Osteoblast (primary cell): ENCODE measurements at places on chromosomes 1 and 21. TPM values are rescaled to one million over a fixed set of nuclear protein-coding genes. Genes with fewer than 3 reads are reported as not detected.

GRCh38 chr1:19800076-19800804, 524 bp upstream of the TMCO4 start:
- peak; percentile 94 for DNase-seq

DNA sequence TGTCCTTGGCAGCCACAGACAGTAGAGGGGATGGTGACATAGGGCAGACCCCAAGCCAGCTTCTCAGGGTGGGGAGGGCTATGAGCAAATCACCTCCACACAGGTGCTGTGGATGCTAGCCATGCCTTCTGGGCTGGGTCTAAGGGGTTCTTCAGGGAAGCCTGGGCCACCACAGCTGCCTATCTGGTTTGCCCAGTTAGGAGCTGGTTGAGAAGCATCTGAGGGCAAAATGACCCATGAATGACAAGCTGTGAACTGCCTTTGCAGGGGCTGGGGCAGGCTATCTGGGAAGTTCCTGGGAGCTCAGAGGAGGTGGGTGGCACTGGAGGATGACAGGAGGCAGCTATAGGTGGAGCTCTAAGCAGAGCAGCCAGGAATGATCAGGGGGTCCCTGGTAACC, 10.1 kb upstream of the ARHGEF10L start:
- no peak for DNase-seq

GRCh38 chr1:226798427-226799411, 59.6 kb upstream of the ITPKB start:
- DNase-seq = no peak

Gene ZNF593OS
- total RNA-seq = not detected in 2 replicates

GRCh38 chr1:181134543-181135436, 46.3 kb downstream of the IER5 start:
- peak; percentile 78 for DNase-seq

DNA sequence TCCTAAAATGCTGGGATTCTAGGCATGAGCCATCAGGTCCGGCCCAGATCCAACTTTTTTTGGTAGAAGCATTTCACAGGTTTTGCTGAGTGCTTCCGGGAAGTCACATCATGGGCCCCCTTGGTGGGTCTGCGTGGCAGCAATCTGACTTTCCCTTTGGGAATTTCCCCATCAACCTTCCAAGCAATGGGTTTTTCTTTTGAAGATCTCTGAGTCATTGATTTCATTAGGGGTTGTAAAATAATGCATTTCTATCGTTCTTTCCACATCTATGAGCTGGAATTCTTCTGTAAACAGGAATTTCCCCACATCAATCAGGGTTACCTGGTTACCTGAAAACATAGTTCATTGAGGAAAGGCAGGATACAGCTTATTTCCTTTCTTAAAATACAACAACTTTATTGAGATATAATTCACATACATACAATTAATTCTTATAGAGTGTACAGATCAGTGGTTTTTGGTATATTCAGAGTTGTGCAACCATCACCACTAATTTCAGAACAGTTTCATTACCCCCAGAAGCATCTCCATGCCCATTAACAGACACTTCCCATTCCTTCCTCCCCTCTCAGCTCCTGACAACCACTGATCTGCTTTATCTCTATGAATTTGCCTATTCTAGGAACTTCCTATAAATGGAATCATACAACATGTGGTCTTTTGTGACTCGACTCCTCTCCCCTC, 9.9 kb upstream of the ZBTB17 start:
- peak; percentile 53 for DNase-seq

Gene BCL10
- total RNA-seq = 30.4 and 35.7 TPM in 2 replicates

DNA sequence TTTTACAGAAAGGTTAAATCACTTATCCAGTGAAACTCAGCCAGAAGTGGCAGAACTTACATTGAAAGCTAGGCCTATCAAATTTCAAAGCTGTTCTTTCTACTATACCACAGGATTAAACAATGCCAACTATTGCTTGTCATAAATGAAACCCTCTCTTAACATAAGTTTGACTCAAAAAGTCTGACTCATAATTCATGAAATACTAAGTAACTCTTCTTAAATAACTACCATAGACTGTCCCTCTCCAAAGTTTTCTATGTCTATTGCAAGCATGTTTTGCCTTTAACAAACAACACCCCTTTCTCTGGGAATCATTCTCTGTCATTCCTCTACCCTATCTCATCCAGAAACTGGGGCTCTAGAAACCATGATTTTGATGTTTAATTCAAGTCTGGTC, 109.5 kb upstream of the UBE2U start:
- DNase-seq = no peak

Gene IGSF21
- total RNA-seq = not detected in 2 replicates

DNA sequence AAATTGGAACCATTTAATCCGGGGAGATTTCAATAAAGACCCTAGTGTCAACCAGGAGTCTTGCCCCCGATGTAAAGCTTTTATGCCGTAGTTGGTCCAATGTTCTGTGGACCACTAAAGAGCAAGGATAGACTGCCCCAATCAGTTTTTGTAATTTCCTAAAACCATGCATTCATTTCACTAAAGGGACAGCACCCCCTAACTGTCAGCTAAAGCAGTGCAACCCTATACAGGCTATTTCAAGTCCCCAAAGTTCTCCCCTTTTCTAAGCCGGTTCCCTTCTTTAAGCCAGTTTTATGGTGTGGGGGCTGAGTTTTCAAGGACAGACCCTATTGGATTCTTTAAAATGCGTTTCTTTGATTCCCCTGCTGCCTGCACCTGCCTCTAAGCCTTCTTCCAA, 12.7 kb upstream of the PDPN start:
- DNase-seq = no peak

DNA sequence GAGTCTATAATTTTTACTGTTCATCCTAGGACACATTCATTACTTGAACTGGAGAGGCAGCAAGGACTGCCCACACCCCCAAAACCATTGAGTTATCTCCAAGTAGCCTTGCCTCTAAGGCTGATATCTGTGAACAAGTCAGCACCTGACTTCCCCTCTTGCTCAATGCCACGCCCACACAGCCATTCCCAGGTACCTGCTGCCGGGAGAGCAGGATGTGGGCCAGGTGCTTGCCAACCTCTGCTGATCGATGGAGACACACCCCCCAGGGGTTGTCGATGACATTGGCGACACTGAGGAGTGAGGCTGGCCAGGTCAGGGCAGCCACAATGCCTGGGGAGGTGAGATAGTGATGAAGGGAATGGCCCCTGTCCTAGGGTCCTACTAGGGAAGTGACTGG, 60.1 kb downstream of the TMCO4 start:
- DNase-seq = no peak

- DNase-seq = no peak
These were observed 8.4 kb downstream of the PDE9A start for GRCh38 chr21:42661688-42662429.

DNA sequence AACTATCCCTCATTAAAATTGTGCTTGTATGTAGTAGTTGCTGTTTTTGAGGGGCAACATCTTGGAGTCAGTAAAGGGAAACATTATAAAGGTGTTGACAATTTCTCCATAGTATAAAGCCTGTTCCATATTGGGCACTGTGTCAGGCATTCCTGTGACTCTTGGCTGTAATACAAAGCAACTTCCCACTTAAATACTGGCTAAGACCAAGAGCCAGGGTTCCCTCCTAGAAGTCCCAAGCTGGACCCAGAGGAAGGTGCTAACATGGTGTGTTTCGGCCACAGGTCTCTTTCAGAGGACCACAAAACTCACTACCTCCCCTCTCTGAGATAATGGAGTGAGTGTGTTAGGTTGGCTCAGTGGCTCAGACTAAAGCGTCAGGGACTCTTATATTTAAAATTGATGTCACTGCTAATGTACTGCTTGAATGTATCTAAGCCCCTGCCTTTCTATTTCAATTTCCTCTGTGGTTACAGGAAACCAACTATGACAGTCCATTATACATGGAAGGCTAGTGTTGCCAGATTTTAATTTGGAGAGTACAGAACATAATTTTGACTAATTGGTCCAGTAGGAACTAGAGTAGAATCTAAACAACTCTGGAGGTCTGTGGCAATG, 74.7 kb upstream of the RGL1 start:
- DNase-seq = no peak

Gene KIF26B
- 22.1 and 28.6 TPM in 2 replicates for total RNA-seq

DNA sequence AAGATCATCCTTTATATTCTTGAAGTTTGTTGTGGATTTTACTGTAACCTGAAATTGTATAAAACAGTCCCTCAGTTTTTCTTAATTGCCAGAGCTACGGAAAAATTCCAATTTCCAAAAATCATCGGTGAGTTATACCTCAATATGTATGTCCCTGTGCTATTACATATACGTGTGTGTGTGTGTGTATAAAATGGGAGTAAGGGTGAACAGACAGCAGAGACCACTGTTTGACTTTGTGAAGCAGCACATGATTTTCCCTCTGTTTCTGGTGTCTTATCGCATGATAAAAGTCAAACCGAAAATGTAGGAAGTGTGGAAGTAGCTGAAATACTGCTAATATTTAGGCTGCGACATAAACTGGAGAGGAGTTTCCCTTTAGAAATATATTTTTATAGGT, 1.2 kb downstream of the OR2T1 start:
- no peak for DNase-seq

Gene CR1L
- not detected in 2 replicates for total RNA-seq

DNA sequence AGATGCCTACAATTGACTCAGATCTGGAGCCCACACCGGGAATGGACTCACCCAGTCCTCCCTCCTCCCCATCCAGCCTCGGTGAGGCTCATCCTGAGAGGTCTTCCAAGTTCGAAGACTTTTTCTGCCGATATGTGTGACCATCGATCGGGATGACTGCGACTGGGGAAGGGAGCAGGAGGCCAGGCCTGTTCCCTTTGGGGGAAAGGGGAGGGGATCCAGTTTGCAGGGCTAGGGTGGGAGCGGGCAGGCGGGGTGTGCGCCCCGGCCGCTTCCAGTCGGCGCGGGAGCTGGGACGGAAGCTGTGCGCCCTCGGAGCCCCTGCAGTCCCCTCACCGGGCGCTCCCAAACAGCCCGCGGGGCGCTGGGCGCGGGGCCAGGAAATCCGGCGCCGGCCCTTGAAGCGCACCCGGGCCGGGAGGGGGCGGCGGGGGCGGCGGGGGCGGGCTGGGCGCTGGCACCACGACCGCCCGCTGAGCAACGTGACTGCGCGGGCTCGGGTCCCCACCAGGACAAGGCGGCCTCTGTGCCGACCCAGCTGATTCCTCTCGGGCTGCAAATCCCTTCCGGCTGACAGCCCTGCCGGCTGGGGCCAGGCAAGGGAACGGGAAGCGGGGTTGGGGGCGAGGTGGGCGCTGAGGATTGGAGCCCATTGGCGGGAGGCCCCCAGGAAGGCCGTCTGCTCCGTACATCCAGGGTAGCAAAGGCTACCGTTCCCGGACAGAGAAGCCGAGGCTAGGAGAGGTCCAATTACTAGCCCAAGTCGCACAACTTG, 103.9 kb downstream of the EBNA1BP2 start:
- peak; percentile 87 for DNase-seq

Gene PAQR6
- total RNA-seq = 0.36 and 0.59 TPM in 2 replicates

DNA sequence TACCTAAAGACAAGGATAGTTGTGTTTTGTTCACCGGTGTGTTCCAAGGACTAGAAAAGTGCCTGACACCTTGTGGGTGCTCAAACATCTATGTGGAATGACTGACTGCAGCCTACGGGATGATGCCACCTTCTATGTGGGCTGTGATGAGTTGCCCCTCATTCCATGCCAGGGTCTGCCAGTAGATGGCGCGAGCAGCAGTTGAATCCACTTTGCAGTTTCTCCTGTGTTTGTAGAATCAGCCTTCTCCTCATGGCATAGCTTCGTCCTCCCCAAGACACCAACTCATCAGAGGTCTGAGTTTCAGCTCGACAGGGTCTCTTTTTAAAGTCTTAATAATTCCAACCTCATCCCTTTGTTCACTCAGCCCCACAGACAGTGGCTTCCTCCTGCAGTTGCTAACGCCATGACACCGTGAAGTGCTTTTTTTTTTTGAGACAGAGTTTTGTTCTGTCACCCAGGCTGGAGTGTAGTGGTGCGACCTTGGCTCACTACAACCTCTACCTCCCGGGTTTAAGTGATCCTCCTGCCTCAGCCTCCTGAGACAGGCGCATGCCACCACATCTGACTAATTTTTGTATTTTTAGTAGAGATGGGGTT, 133.7 kb downstream of the CAPN8 start:
- no peak for DNase-seq

Gene EFHD2
- 35.8 and 36.8 TPM in 2 replicates for total RNA-seq

Gene UBE2U
- not detected in 2 replicates for total RNA-seq

Gene ADAMTS4
- 1.4 and 3.5 TPM in 2 replicates for total RNA-seq

Gene RGS18
- 0.36 and 0.88 TPM in 2 replicates for total RNA-seq

GRCh38 chr1:198326915-198327314, 170.1 kb downstream of the NEK7 start:
- DNase-seq = no peak

GRCh38 chr1:36882536-36883285, 151.6 kb downstream of the GRIK3 start:
- no peak for DNase-seq

GRCh38 chr21:38843806-38844503, 38.2 kb downstream of the ETS2 start:
- peak; percentile 84 for DNase-seq

DNA sequence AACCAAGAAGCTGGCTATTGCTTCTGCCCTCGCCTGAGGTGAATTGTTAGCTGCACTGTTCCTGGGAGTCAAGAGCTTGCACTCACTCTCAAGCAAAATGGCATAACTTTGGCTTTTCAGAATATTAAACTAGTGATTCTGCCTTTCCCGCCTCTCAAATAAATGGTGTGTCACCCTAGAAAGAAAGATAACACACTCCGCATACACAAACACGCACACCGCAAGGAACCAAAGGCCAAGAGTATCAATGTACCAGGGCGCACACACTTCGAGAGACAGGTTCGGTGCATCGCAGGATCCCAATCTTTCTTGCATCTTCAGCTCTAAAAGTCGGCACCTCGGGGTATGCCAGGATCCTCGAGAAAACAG, 470 bp upstream of the RTCA start:
- DNase-seq = no peak

Gene NGF
- total RNA-seq = 3.8 and 6.2 TPM in 2 replicates

- peak; percentile 67 for DNase-seq
These were observed 1.9 kb downstream of the PPFIA4 start for GRCh38 chr1:203028067-203028783.
